ENCODE measurements at places on chromosomes 12 and 14.

- DNase-seq = no peak
Measured at GRCh38 chr12:19462406-19462805, 23.1 kb downstream of the AEBP2 start.

DNA sequence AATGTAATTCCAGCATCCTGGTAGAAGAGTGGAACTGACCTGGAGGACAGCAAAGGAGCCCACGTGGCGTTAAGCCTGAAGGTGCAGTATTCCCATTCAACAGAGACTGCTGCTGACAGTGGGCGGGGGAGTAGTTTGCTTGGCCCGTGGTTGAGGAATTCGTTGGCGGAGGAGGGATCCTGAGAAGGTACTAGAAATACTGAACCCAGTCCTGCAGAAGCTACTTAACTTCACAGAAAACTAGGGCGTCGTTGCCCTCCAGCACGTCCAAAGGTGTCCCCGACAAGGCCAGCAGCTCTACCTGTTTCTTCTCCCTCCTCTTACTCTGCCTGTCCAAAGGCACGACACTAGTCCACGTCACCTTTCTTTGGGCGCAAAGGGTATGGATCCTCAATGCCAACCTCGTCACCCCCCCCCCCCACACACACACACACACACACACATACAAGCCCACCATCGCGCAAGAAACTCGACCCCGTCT is 303 bp downstream of the PUS7L start:
- DNase-seq = peak; percentile 52

DNA sequence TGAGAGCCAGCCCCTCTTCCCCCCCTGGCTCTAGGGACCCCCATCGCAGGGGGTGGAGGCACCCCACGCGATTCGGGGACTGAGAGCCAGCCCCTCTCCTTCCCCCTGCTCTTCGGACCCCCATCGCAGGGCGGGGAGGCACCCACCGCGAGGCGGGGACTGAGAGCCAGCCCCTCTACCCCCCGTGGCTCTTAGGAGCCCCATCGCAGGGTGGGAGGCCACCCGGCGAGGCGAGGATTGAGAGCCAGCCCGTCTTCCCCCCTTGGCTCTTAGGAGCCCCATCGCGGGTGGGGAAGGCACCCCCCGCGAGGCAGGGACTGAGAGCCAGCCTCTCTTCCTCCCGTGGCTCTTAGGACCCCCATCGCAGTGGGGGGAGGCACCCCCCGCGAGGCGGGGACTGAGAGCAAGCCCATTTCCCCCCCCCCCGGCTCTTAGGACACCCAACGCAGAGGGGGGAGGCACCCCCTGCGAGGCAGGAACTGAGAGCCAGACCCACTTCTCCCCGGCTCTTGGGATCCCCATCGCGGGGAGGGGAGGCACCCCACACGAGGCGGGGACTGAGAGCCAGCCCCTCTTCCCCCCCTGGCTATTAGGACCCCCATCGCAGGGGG is 45.6 kb downstream of the DDX11 start:
- DNase-seq = no peak

DNA sequence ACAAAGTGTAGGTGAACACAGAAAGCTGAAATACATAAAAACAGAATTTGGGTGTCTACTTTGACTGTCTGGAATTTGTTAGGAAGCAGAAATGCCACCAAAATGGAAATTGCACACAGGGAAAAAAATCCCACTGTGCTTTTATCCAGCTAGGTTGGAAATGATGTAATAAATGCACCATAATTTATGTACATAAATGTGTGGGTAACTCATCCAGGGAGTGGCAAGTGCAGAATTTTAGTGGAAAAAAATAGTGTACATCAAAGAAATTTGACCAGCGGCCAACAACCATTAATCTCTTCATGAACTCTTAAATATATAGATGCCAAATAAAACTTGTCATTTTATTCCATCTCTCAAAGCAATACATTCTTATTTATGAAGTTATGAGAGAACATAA is 105.6 kb downstream of the LLPH start:
- no peak for DNase-seq

DNA sequence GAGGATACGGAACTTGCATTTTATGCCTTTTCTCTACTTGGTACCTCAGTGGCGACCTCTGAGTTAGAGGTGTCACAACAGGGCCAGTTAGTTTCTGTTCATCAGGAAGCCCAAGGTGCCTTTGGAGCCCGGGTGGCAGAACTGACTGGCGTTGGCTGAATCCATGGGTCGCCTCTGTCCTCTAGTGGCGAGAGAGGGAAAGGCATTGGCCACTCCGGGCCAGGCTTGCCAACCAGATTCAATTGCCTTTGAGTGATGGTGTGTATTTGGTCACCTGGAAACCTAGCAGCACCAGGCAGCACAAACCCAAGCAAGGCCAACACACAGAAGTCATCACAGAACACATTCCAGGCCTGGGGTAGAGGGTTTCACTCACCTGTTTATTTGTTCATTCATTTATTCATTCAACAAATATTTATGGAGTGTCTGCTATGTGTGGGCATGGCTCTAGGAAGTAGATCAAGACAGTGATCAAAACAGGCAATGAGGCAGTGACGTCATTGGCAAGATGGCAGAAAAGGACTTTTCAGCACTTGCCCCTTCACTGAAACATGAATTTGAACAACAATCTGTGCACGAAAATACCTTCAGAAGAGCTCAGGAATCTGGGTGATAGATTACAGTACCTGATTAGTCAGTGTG is 40.5 kb upstream of the KCNA5 start:
- DNase-seq = peak; percentile 77

DNA sequence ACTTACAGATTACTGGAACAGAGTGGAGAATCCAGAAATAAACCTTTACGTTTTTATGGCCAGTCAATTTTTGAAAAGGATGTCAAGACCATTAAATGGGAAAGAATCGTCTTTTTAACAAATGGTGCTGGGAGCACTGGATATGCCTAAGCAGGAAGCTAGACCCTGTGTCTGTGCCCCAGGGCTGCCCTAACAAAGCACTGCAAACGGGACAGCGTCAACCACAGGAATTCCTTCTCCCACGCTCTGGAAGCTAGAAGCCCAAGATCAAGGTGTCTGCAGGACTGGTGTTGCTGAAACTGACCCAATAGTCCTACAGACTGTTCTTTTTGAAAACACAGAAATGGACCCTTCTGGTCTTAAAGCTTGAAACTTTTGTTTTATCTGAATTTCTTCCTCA is 9.3 kb upstream of the TMEM121 start:
- DNase-seq = no peak

DNA sequence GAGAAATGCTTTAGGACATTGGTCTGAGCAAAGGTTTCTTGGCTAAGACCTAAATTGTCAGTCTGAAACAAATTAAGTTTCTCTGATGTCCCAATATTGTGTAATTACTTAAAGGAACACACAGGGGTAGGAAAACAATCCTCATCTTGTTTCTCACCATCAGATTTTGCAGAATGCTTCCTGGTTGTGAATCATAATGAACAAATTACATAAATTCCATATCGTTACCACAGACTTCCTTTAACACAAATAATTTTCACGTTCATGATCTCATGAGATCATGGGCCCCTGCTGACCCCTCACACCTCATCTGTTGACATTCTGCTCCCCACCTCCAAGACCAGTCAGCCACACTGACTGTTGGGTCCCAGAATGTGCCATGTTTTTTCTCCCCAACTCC is 194.1 kb downstream of the MON2 start:
- no peak for DNase-seq
